ENCODE measurements at places on chromosomes 12 and 14. TPM values are rescaled to one million over a fixed set of nuclear protein-coding genes. Genes with fewer than 3 reads are reported as not detected.

The MYF5 gene
- not detected for total RNA-seq

The MYL2 gene
- not detected for total RNA-seq

The HOXC12 gene
- total RNA-seq = not detected

The SERPINA12 gene
- not detected for total RNA-seq

The MLF2 gene
- 183 TPM for total RNA-seq

The HSP90AA1 gene
- 122 TPM for total RNA-seq

Measured in hair follicle dermal papilla cell (primary cell).